CD4-positive, alpha-beta memory T cell (primary cell): ENCODE measurements at places on chromosomes 12 and 14. TPM values are rescaled to one million over a fixed set of nuclear protein-coding genes. Genes with fewer than 3 reads are reported as not detected.
A peak's percentile ranks its signal among the peaks of the same experiment; 100 is the strongest.

The DENR gene
- total RNA-seq = 49.1 TPM

The RD3L gene
- total RNA-seq = not detected

The CCDC184 gene
- total RNA-seq = 0.42 TPM

DNA sequence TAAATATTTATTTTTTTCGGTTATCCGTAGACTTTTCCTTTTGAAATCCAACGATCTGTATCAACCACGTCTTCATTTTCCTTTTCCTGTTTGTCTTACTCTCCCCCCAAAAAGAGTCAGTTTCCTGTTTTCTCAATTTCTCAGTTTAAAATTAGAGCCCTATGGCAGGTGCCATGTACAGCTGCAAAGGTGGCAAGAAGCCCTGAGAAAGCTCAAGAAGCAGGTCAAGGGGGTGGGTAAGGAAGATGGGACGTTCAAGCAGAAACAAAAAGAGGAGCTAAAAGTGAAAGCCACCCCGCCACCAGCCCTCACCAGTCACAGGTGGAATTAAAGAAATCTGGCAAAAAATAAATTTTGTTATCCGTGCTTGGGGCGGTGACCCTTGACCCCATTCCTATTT is 26.7 kb downstream of the SLC35E3 start:
- H3K36me3 ChIP-seq = no peaks in the 10 kb centered on the region
- peaks cover 12% of the 10 kb centered on the region for H3K4me1 ChIP-seq
- no peak for DNase-seq
- H3K4me3 ChIP-seq = no peak overlapping the region
- no peak overlapping the region for H3K27ac ChIP-seq

DNA sequence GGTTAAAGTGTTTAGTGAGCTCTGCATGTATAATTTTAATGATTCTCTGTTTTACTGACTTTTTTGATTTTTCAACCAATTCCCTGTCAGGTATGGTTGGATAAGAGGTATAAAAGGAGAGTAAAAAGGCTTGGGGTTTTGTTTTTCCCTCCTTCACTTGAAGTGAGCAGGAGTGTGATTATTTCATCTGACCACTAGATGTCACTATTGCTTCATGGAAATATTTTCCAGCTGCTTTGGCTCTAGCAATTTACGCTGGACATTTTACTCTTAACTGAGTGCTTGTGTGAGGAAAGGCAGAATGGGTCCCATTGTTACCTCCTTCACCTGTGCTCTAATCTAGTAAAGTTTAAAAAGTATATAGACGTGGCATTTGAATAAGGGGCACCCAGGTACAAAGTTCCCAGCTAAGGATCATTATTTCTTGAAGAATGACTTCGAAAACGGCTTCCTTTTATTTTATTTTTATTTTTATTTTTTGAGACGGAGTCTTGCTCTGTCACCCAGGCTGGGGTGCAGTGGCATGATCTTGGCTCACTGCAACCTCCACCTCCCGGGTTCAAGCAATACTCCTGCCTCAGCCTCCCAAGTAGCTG is 66.5 kb downstream of the TBC1D30 start:
- H3K36me3 ChIP-seq = no peaks in the 10 kb centered on the region
- DNase-seq = peak; percentile 54
- no peak overlapping the region for H3K4me3 ChIP-seq
- H3K27ac ChIP-seq = no peak overlapping the region
- no peaks in the 10 kb centered on the region for H3K27me3 ChIP-seq

- H3K27me3 ChIP-seq = no peaks in the 10 kb centered on the region
- no peak overlapping the region for H3K27ac ChIP-seq
- no peaks in the 10 kb centered on the region for H3K36me3 ChIP-seq
- DNase-seq = no peak
- H3K4me1 ChIP-seq = no peaks in the 10 kb centered on the region
- no peak overlapping the region for H3K4me3 ChIP-seq
These were observed 190.2 kb upstream of the CNOT2 start for GRCh38 chr12:70052931-70053497.

DNA sequence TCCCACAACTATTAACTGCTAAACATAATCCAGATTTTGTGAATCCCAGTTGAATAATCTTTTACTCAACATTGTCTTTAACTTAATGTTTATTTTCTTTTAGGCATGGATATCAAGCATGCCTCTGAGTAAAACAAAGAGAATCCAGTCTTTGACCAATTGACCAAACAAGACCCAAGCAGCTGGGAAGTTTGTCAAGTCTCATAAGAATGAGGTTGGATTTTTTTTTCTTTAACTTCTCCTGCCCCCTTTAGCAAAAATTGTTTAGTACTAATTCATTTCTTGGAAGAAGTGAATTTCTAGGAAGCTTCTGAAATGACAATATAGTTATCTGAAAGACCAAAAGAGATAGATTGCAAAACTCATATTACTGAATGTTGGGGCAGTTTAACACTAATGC is 89.9 kb downstream of the OTOGL start:
- no peaks in the 10 kb centered on the region for H3K4me1 ChIP-seq
- DNase-seq = no peak
- no peak overlapping the region for H3K27ac ChIP-seq
- no peak overlapping the region for H3K4me3 ChIP-seq
